GM10248 (cell line): ENCODE measurements at places on chromosomes 3 and 15.
A peak's percentile ranks its signal among the peaks of the same experiment; 100 is the strongest.

GRCh38 chr3:141050576-141051442 is at the start of gene SPSB4:
Gene SPSB4 (plus strand): TSS chr3:141051347. CDS start chr3:141066105, 14,758 bp downstream.
- DNase-seq, result no peak

DNA sequence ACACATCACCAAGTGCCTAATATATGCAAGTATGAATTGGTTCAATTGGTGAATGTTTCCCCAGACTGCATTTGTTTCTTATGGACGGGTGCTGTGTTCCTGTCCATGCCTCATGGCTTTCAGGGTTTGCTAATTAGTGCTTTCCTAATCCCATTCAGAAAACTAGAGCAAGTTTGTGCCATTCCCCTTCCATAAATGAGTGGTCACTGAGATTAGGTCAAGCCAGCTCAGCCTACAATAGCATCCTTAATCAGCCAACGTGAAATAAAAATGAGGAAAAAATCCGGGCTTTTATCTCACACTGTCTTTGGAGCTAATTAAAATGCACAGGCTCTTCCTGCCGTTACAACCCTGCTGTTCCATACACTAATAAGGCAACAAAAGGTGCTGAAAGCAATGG is 788.8 kb downstream of the ROBO1 start:
- DNase-seq, result no peak

GRCh38 chr3:165545059-165545458 is 292.2 kb downstream of the BCHE start:
- no peak for DNase-seq

GRCh38 chr15:87245592-87245991 is 1010.9 kb downstream of the NTRK3 start:
- DNase-seq, result no peak

DNA sequence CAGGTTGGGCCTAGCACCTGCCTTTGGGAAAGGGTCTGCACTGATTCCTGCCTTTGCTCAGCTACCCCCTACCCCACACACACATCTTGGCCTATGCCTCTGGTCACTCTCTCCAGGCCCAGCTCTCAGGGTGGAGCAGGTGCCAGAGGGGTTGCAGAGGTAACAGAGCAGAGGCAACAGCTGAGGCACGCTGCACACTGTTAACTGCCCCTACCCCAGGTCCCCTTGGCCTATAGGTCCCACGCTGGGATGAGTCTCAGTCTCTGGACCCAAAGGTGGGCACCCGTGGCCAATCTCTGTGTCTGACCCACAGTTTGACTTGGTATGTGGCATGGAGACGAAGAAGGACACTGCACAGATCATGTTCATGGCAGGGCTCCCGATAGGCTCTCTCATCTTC is 24.8 kb downstream of the SLC22A14 start:
- DNase-seq, result no peak

DNA sequence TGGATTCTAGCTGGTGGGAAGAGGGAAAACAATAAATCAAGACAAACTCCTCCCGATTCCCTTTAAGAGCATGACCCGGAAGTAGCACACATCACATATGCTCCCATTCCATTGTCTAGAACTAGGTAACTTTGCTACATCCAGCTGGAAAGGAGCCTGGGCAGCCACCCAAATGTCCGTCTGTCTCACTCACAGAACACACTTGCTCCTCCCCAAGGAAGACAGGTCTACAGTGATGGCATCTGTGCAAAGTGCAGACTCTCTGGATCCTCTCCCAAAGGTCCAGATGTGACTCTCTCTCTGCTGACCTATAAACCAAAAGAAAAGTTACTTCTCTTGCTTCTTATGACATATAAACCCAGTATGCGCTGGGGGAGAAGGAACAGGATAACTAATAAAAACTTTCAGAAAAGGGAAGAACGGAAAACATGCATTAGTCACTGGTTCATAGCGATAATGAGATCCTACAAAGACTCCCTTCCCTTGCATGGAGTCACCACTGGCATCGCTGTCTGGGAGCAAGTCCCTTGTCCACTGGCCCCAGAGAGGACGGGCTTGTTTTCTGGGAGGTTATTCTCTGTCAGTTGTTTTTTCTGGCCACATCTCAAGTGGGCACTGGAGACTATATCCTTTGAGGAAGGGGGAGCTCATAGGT is 29.8 kb upstream of the EPHB3 start:
- DNase-seq, result no peak

DNA sequence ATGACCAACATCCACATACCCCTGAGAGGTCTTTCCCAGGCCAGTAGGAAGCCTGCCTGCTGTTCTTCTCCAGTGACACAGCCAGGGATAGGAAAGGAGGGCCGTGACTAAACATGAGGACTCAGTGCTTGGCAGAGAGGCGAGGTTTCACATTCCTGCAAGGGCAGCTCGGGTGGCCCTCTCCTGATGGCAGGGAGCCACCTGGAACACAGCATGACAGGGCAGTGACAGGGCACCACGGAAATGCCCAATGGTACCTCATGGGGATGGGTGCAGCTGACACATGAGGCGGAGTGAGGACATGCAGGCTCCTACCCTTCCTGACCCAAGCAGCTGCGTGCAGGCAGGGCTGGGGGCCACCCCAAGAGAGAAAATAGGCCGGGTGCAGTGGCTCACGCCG is 7.4 kb upstream of the TGM5 start:
- DNase-seq, result no peak

DNA sequence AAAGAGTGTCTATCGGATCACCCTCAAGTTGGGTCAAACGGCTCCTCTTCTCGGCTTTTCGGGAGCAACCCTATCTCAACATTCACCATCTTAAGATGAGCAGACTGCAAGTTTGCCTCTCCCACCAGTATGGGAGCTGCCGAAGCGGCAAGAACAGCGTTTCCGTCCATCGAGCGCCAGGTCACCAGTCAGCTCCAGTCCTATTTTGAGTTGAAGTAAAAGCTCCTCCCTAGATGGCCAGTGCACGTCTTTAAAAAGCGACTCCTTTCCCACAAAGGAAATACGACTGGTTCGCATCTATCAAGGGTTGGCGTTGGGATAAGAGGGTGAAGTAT is 369 bp upstream of the U2SURP start:
- peak; percentile 85 for DNase-seq

GRCh38 chr15:87614704-87615103 is 641.8 kb downstream of the NTRK3 start:
- no peak for DNase-seq

DNA sequence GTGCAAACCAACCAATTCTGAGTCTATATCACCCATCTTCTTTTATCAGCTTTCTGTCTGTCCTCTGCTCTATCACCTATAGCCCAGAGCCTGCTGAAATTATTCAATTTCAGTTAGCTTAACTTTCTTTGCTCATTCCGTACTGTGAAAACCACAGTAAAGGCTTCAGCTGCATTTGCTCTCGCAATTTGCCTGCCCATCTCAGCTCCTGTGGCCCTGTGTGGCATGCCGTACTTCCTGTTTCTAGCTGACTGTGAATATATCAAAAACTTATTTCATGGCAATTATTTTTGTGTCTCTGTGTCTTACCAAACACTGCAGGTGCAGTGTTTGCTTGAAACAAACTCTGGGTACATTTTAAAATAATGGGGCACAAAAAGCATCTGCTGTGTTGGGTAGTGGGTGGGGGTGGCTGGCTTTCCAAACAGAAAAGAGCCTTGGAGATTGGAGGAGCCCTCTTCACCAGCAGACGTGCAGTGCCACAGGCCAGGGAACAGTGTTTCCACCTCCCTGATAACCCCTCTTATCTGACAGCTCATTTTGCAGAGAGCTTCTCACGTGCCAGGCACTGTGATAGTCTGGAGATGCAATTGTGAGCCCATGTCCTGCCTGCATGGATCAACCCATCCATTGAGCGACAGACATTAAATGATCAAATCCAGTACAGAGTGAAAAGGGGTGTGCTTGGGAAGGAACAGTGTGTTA is 45.2 kb downstream of the GASK1A start:
- no peak for DNase-seq
